Right ventricle myocardium superior (tissue), 1 donor: ENCODE measurements at places on chromosomes 7 and 10. TPM values are rescaled to one million over a fixed set of nuclear protein-coding genes. Genes with fewer than 3 reads are reported as not detected.

The HHEX gene
- total RNA-seq = 2.6 TPM

The FANK1 gene
- total RNA-seq = 0.51 TPM

The FFAR4 gene
- 0.16 TPM for total RNA-seq

The NPSR1 gene
- total RNA-seq = not detected

DNA sequence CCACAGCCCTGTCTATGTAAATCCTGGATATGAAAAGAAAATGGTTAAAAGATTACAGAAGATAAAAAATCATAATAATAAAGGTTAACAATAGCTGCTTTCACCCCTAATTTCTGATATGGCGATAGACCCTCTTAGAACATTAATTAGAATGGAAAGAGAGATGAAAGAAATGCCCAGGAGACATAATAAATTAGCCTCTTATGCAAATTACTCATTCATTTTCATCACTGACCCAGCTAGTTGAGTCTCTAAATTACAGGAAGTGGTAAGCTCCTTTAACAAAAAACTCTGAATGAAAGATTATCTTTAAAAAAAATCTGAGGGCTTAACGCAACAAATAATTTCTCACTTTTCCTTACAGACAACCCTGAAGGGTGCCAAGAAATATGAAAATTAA is 12.4 kb downstream of the GFRA1 start:
- no peak for DNase-seq

DNA sequence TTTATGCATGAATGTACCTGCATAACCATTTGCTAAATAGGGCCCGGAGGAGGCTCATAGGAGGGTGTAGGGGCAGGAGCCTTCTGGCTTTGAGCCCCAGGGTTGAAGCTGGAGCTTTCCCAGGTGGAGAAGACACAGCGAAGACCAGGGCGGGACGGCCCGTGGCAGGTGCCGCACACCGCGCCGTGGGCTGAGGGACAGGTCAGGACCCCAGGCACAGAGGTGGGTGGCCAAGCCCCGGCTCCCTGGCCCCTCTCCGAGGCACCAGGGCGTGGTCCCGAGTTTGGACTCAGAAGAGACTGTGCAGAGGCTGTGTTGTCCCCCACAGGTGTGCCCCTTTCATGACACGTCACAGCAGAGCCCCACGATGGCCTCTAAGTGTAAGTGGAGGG is 56.5 kb downstream of the PWWP2B start:
- DNase-seq = peak; percentile 45

- DNase-seq = peak; percentile 78
Measured at GRCh38 chr10:71244431-71245419, 32.4 kb downstream of the UNC5B start.

DNA sequence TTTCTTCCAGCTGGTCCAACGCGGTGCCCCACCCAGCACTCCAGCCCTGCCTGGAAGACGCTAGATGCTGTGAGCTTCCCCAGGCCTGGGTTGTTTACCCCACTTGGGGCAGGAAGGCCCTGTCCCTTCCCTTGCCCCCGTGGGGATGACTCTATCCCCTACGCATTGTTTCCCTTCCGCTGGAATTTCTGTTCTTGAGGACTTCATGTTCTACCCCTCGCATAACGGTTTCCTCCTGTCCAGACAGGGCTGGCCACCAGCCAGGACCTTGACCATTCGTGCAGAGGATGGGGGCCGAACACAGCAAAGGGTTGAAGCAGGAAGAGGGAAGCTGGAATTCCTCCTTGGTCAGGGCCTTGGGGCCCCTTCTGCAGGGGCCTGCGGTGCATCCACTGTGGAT is 14.7 kb upstream of the SERPINE1 start:
- DNase-seq = peak; percentile 80

- no peak for DNase-seq
Measured at GRCh38 chr10:129057856-129058663, 409.0 kb upstream of the MGMT start.
